ENCODE measurements at places on chromosomes 12 and 14.
A peak's percentile ranks its signal among the peaks of the same experiment; 100 is the strongest.

DNA sequence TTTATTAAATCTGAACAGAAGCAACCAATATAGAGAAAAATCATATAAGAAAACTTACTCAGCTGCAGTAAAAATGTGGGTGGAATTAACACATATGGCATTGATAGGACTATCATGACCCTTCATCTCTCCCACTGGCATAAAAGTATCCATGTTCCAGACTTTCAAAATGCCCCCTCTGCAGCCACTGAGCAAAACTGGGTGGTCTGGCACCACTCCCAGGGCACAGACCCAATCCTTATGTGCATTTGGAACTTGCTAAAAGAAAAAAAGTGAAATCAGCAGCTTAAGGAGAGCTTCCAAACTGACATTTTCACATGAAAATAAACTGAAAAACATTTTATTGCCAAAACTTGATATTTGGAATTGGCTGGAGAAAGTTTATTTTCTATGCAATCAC is 141.5 kb downstream of the KIF21A start:
- H3K27me3 ChIP-seq: no peaks in the 10 kb centered on the region
- H3K36me3 ChIP-seq: peaks cover 2% of the 10 kb centered on the region
- H3K4me3 ChIP-seq: no peak overlapping the region
- no peak for DNase-seq
- no peak overlapping the region for H3K27ac ChIP-seq

DNA sequence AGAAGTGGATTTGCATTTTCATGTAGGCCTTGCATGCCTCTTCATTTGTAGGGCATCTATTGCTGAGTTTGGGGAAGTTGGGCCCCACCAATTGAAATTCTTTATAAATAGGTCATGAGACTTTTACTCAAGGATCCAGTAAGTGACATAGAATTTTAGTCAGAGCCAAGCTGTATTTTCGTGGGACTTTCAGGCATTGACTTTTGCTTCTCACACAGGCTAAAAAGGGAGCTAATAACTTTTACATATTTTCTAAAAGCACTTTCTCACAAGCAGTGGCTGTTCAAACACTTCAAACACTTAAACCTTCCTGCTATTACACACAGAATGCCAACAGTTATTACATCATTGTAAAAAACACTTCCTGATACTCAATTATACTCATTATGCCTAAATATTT is 260.5 kb downstream of the MSRB3 start:
- H3K4me3 ChIP-seq: no peak overlapping the region
- H3K4me1 ChIP-seq: no peaks in the 10 kb centered on the region
- no peak overlapping the region for H3K27ac ChIP-seq
- no peaks in the 10 kb centered on the region for H3K36me3 ChIP-seq
- no peak for DNase-seq

GRCh38 chr14:94515426-94515825 is 6.2 kb upstream of the SERPINA12 start:
- H3K4me3 ChIP-seq: no peak overlapping the region
- peaks cover 3% of the 10 kb centered on the region for H3K27me3 ChIP-seq
- H3K4me1 ChIP-seq: no peaks in the 10 kb centered on the region
- no peak overlapping the region for H3K27ac ChIP-seq

DNA sequence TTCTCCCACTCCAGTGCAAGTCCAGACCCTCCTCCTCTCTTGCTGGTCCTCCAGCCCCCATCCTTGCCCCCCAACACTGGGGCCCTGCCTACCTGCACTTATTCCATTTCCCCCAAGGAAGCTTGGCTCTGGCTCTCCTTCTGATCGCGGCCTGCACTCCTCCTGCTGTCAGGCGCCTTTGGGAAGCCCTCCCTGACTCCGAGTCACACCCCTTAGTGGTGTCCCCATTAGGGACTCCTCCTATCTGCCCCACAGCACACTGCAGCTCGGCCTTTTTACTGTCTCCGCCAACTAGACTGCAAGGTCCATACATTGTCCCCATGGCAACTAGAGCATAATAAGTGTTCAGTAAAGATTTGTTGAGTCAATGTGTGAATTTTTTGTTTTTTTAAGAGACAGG is 32.9 kb downstream of the FIGNL2 start:
- peaks cover 7% of the 10 kb centered on the region for H3K4me1 ChIP-seq
- H3K27ac ChIP-seq: no peak overlapping the region
- DNase-seq: no peak

DNA sequence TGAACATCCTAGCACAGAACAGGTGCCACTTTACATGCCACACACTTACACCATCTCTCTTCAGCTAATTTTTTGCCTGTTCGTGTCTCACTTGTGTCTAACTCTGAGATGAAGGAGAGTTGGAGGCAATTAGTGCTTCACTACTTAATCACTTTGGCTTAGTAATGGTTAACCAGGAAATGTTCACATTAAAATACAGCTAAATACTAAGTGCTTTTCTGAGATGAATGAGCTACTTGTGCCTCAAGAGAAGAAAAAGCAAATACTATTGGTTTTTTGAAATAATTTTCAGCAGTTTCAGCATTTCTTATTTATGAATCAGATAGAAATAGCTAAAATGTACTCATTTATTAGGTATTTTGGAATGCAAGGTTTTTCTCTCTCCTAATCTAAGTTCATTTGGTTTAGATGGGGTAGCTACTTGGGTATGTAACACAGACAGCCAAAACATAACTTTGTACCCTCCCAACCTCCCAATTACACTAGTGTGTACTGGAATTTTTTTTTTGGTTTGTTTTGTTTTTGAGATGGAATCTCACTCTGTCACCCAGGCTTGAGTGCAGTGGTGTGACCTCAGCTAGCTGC is 1474.1 kb upstream of the SEL1L start:
- H3K4me3 ChIP-seq: no peak overlapping the region
- no peak for DNase-seq
- H3K4me1 ChIP-seq: no peaks in the 10 kb centered on the region
- no peak overlapping the region for H3K27ac ChIP-seq

DNA sequence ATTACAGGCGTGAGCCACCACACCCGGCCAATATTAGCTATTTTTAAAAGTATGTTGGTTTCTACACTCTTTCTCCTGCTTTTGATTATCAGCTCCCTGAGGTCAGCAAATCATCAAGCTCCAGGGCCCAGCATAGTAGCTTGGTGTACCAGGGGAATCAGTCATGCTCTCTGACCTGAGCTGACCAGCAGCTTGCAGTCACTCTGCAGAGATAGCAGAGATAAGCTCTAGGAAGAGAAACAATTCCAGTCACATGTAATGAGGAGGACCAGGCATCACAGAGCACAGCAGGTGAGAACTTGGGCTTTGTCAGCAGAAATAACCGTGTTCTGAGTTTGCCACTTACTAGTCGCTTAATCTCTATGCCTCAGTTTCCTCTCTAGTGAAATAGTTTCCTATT is 8.5 kb downstream of the PLEKHD1 start:
- no peaks in the 10 kb centered on the region for H3K4me1 ChIP-seq
- DNase-seq: no peak
- H3K4me3 ChIP-seq: no peak overlapping the region

DNA sequence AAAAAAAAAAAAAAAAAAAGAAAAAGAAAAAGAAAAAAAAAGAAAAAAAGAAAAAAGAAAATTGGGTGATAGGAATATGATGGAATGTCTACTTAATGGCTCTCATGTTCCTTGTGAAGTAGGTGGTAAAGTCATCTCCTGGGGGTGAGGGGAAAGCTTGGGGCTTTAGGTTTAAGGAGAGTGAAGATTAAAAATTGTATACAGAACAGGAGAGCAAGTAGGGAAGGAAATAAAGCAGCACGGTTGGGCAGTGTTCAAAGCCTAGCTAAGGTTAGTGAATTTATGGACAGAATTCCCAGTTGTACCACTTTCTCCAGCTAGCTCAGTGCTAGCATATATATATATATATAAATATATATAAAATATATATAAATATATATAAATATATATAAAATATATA is 40.0 kb upstream of the SLC2A13 start:
- H3K4me3 ChIP-seq: no peak overlapping the region
- no peak for DNase-seq
- no peaks in the 10 kb centered on the region for H3K27me3 ChIP-seq
- no peak overlapping the region for H3K27ac ChIP-seq
- H3K4me1 ChIP-seq: peaks cover 3% of the 10 kb centered on the region
- H3K36me3 ChIP-seq: no peaks in the 10 kb centered on the region

- no peaks in the 10 kb centered on the region for H3K36me3 ChIP-seq
These were observed 2.6 kb downstream of the GARIN2 start for GRCh38 chr14:67191768-67192290.

DNA sequence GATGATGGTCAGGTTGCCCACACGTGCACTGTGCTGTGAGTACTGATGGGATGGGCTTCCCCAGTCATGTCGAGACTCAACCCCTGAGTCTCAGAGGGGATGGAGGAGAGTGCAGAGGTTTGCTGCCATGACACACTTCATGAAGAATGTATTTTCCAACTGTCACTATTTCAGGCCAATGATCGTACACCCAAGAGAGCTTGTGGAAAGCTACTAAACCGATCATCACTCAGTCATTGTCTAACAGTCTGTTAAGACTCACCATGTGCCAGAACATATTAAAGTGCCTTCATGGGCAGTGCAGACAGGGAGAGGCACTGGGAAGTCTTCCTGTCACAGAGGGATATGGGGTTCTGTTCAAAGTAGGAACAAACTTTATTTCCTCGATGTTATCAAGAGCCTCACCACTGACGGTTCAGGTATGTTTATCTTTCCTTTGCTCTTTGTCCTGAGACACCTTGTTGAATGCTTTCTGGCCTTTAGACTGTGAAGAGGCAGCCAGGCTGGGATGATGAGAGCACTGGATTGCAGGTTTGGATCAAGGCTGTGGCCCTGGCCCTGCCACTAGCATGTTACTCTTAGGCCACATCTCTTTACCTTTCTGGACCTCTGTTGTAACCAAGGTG is 41.6 kb upstream of the NTF3 start:
- H3K27me3 ChIP-seq: peaks cover 13% of the 10 kb centered on the region
- H3K4me3 ChIP-seq: no peak overlapping the region
- H3K27ac ChIP-seq: no peak overlapping the region
- H3K36me3 ChIP-seq: no peaks in the 10 kb centered on the region
- no peak for DNase-seq

GRCh38 chr14:74945261-74945851 is 10.0 kb downstream of the PGF start:
- peaks cover 5% of the 10 kb centered on the region for H3K27me3 ChIP-seq
- H3K4me1 ChIP-seq: peaks cover 29% of the 10 kb centered on the region
- H3K36me3 ChIP-seq: no peaks in the 10 kb centered on the region

DNA sequence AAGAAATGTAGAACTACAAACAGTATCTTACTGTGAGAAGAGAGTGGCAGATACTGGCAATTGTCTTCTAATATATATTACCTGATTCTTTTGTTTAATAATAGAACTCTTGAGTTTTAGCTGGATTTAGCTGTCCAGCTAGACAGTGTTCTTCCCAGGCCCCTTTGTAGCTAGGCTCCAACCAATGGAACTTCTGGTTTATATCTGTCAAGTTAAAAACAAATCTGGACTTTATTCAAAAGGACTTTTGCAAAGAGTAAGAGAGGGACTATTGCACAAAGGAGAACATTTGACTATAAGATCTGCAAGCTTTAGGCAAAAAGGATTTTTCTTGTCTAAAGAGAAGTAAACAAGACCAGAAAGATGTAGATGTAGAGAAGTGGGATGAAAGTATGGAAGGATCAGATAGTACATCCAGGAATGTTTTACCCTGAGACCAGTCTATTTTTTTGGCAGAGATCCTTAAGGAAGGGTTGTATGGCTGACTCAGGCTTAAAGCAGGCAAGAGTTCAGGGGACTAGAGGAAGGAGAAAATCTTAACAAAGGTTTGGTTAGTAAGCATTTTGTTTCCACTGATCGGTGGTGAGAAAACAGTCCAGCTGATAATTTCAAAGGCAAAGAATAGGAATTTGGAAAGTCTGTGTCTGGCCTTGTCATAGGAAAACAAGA is 111.1 kb upstream of the PLEKHA5 start:
- no peaks in the 10 kb centered on the region for H3K27me3 ChIP-seq
- H3K4me1 ChIP-seq: no peaks in the 10 kb centered on the region
- no peak overlapping the region for H3K27ac ChIP-seq
- H3K36me3 ChIP-seq: no peaks in the 10 kb centered on the region

- no peaks in the 10 kb centered on the region for H3K27me3 ChIP-seq
- no peak overlapping the region for H3K27ac ChIP-seq
- no peak for DNase-seq
- H3K36me3 ChIP-seq: peaks cover 3% of the 10 kb centered on the region
- no peaks in the 10 kb centered on the region for H3K4me1 ChIP-seq
These were observed 600.4 kb downstream of the C12orf50 start for GRCh38 chr12:87428701-87429277.

DNA sequence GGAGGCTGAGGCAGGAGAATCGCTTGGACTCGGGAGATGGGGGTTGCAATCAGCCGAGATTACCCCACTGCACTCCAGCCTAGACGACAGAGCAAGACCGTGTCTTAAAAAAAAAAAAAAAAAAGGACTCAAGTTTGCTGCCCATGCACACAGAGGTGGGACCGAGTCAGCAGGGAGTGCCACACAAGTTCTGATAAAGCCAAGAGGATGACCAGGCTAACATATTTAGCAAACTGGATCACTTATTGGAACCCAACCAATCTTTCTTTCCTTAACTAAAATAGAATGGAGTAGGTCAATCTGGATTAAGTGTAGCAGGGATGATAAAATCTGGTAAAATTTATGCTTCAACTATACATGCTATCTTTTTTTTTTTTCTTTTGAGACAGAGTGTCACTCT is 190.4 kb upstream of the FOXN3 start:
- H3K27me3 ChIP-seq: no peaks in the 10 kb centered on the region
- H3K4me1 ChIP-seq: peaks cover 22% of the 10 kb centered on the region
- DNase-seq: no peak
- H3K36me3 ChIP-seq: peaks cover 33% of the 10 kb centered on the region

GRCh38 chr14:53501361-53502211 is 348.5 kb upstream of the DDHD1 start:
- DNase-seq: no peak
- H3K27me3 ChIP-seq: peaks cover 4% of the 10 kb centered on the region
- no peak overlapping the region for H3K4me3 ChIP-seq
- H3K4me1 ChIP-seq: no peaks in the 10 kb centered on the region

- H3K27me3 ChIP-seq: no peaks in the 10 kb centered on the region
- no peak overlapping the region for H3K27ac ChIP-seq
- no peaks in the 10 kb centered on the region for H3K36me3 ChIP-seq
- H3K4me3 ChIP-seq: no peak overlapping the region
- no peaks in the 10 kb centered on the region for H3K4me1 ChIP-seq
These were observed 119.2 kb downstream of the PDE3A start for GRCh38 chr12:20487519-20487918.

DNA sequence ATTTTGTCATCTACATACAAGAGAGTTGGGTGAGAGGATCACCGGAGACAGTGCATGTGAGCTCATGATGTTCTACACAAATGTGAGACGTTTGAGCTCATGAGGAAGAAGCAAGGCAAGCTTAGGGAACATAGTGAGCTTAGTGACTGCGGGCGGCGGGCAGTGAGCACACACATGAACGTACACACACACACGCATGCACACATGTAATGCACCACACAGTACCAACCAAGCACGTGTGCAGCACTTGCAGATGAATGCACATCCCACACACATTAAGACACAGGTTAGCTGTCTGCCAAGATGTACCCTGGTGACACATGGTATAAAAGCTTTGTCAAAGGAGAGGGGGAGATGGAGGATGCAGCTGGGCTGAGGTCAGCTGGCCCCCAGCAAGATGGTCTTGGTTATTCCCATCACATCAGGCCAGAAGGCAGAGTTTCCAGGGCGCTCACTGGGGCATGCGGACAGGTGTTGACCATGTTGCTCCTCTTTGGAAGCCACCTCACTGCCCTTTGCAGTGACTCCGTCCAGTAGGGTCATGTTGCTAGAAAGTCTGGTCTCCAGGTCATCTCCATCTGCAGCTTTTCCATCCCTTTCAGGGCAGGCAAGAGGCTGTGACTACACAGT is 8.7 kb upstream of the CACNA2D4 start:
- H3K4me1 ChIP-seq: peaks cover 58% of the 10 kb centered on the region
- no peaks in the 10 kb centered on the region for H3K36me3 ChIP-seq
- DNase-seq: no peak
- H3K4me3 ChIP-seq: no peak overlapping the region
- H3K27me3 ChIP-seq: no peaks in the 10 kb centered on the region
- H3K27ac ChIP-seq: peak overlapping the region; percentile 25

Measured in memory B cell (primary cell).